Upper lobe of left lung (tissue), 6 donors: ENCODE measurements at places on chromosomes 11 and 22. TPM values are rescaled to one million over a fixed set of nuclear protein-coding genes. Genes with fewer than 3 reads are reported as not detected.

DNA sequence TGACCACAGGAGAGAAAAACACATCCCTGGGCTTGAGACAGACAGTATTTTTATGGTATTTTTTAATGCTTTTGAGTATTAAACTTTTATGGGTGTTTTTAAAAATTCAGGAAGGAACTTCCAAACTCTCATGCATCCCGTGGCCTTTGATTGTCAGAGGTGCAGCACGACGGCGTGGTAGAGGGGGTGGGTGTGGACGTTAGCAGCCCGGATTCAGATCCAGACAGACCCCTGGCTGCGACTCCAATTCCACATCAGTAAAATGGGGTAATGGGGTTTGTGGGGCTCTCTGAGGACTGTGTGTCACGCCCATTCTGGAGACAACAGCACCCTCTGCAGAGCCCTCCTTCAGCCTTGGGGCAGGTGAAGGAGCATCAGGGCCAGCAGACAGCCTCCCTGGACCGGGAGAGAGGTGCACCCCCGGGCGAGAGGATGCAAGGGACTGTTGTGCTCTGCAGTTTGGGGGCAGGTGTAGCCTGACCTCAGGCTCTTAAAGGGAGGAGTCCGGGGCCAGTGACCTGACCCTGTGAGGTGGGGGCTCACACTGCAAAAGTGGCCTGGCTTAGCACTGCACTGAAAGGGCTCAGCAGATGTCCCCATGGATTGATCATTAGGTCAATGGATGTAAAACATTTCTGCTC lies 1024.3 kb downstream of the TBC1D22A start:
- no peaks in the 10 kb centered on the region for H3K36me3 ChIP-seq
- no peaks in the 10 kb centered on the region for H3K27me3 ChIP-seq
- no peak overlapping the region for H3K27ac ChIP-seq
- DNase-seq: no peak

DNA sequence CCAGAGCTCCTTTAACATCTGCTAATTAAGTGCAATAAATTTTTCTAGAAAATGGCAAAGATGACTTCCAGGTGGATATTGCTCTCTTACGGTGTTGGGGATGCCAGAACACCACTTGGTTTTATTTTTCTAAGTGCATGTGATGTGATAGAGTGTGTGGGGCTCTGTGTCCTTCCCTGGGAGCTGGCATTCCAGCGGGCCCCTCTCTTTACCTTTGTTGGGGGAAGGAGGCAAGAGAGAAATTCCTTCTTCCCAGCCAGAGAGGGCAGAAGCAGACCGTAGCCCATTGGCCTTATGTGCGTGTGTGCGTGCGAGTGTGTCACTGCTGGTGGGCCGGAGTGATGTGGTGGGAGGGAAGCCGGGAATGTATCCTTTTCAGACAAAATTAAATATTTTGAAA lies 17.2 kb downstream of the TEF start:
- no peak overlapping the region for H3K27ac ChIP-seq
- no peak for DNase-seq
- H3K27me3 ChIP-seq: no peaks in the 10 kb centered on the region
- no peak overlapping the region for H3K4me3 ChIP-seq
- peaks cover 20% of the 10 kb centered on the region for H3K4me1 ChIP-seq

DNA sequence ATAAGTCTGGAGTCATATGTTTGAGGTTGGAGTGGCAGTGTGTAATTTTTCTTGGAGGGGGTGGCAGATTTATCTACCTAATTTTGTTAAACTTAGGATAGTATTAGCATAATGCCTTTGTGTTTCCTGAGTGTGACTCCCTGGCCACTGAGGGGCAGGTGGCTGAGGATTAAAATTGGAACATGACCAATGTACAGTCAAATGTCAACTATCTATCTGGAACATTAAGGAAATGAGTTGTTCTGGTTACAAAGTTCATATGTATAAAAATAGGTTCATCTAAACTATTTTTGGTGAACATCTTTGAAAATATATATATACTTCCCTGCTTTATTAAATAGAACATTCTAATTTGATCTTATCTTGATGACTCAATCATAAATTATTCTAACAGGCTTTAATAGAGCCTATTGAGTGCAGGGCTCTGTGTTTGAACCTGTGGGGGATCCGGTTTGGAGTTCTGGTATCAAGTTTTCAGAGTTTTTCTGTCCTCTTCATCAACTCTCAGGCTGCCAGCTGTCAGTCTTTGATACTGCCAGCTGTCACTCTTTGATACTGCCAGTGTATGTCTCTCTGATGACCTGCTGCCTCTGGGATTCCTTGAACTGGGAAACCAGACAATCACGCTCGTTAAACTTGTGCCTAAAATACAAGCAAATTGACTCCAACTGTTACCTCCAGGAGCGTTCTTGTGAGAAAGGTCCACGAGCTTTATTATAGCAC lies 309.6 kb downstream of the METTL15 start:
- no peak overlapping the region for H3K4me3 ChIP-seq
- no peak overlapping the region for H3K27ac ChIP-seq
- H3K27me3 ChIP-seq: no peaks in the 10 kb centered on the region
- no peaks in the 10 kb centered on the region for H3K36me3 ChIP-seq
- H3K4me1 ChIP-seq: no peaks in the 10 kb centered on the region
- DNase-seq: no peak

DNA sequence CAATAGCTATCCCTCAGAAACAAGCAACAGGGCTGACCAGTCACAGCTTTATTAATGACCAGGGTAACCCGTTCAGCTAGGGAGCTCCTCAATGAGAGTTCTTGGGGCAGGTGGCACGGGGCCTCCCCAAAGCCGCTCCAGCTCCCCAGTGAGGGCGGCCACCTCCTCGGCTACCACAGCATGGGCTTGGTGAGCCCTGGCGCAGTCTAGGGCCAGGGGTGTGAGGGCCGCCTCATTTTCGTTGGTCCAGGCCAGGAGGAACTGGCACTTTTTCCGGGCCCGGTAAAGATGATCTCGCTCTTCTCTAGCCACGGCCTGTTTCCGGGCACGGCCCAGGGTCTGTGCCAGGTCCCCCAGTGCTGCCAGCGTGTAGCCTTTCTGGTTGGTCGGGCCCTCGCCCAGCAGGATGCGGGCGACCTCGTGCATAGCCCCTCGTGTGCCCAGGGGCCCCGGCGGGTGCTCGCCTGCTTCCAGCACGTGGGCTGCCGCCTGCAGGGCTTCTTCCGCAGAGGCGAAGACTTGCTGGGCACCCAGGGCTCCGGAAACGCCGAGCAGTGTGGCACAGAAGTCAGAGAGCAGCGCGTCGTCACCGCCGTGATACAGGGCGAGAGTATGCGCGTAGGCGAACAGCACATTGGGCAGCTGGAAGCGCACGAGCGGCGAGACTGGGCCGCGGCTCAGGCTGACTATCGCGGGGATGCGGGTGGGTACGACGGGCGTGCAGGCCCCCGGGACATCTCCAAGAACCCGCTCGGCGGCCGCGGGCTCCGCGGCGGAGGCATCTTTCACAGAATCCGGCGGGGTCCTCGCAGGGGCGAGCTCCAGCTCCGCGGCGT lies 913 bp downstream of the ZNHIT2 start:
- peak; percentile 47 for DNase-seq
- peak overlapping the region; percentile 88 for H3K27ac ChIP-seq
- peaks cover 77% of the 10 kb centered on the region for H3K4me1 ChIP-seq
- peaks cover 42% of the 10 kb centered on the region for H3K36me3 ChIP-seq
- peak overlapping the region; percentile 84 for H3K4me3 ChIP-seq
- H3K27me3 ChIP-seq: no peaks in the 10 kb centered on the region

DNA sequence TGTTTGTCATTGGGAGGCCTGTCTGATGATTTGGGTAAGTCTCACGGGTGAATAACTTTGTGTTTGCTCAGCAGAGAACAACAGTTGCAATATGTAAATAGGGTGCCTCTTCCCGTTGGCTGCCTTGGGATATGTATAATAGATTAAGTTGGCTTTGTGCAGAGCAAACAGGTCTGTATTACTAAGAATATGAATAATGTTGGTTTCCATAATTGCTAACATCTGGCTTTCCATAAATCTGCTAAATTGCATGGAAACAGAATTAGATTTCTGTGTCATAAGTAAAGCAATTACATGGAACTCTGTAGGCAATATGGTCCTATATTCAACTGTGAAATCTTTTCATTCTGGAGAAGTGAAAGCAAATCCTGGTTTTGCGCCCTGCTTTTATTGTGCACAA lies 636.0 kb upstream of the ANO5 start:
- H3K27me3 ChIP-seq: no peaks in the 10 kb centered on the region
- no peak overlapping the region for H3K27ac ChIP-seq
- H3K36me3 ChIP-seq: no peaks in the 10 kb centered on the region
- no peak for DNase-seq

GRCh38 chr11:75557666-75558494 lies 4.2 kb upstream of the SERPINH1 start:
- no peaks in the 10 kb centered on the region for H3K36me3 ChIP-seq
- H3K4me3 ChIP-seq: no peak overlapping the region
- peak; percentile 78 for DNase-seq
- peak overlapping the region; percentile 100 for H3K27ac ChIP-seq
- no peaks in the 10 kb centered on the region for H3K27me3 ChIP-seq
- peaks cover 65% of the 10 kb centered on the region for H3K4me1 ChIP-seq

- H3K27me3 ChIP-seq: no peaks in the 10 kb centered on the region
- DNase-seq: no peak
- no peaks in the 10 kb centered on the region for H3K4me1 ChIP-seq
- H3K36me3 ChIP-seq: no peaks in the 10 kb centered on the region
- H3K27ac ChIP-seq: no peak overlapping the region
Observed at GRCh38 chr11:64536396-64536941, 54.6 kb upstream of the SLC22A12 start.

- no peaks in the 10 kb centered on the region for H3K27me3 ChIP-seq
- H3K27ac ChIP-seq: peak overlapping the region; percentile 67
- H3K4me3 ChIP-seq: no peak overlapping the region
- peaks cover 9% of the 10 kb centered on the region for H3K4me1 ChIP-seq
- no peak for DNase-seq
- H3K36me3 ChIP-seq: no peaks in the 10 kb centered on the region
Observed at GRCh38 chr22:44710474-44711240, 8.7 kb downstream of the PRR5 start.

DNA sequence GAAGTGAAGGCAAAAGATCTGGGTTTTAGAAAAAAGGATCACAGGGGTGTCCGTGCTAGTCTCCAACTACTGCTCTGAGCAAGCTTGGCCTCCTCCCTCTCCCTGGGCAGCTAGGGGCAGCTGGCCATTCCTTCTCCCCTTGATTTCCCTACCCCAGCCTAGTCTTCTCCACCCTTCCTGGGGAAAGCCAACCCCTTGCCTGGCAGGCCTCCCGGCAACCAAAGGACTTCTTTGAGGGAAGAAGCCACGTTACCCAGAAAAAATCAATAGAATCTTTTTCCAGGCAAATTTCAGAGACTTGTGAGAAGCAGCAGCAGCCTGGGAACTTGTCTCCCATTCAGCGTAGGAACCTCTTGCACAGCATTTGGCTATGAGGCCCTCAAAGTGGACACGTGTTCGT lies 91.5 kb downstream of the MIAT start:
- H3K27me3 ChIP-seq: no peaks in the 10 kb centered on the region
- no peak overlapping the region for H3K4me3 ChIP-seq
- no peak overlapping the region for H3K27ac ChIP-seq
- no peaks in the 10 kb centered on the region for H3K4me1 ChIP-seq
- no peak for DNase-seq

DNA sequence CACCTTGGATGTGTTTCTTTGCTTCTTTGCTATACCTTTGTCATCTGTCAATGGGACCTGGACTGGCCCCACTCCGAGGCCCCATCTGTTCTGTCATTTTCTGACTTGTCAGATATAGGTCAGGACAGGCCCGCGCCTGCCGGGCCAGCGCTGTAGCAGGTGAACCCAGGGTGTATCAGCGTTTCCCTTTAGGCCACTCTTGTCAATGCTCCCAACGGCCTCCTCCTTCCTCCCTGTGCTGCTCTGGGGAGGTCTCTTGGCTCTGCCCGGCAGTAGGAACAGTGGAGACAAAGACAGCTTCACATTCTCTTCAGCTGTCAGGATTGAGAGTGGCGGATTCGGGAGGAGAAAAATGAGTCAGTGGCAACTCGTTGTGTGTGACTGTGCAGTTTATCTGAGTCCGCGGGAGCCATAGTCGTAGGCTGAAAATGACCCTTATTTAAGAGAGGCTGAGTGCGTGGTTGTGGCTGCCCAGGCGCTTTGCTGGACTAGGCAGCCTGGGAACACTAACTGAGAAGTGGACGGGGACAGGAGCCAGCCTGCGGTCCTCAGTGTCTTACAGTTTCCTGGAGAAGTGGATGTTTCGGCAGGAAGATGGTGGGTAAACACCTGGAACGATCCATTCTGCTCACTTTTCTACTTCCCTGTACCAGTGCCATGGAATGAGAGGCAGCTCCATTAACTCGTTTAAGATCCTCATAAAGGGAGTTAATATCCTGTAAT lies 102.3 kb downstream of the PRR5L start:
- H3K27ac ChIP-seq: peak overlapping the region; percentile 55
- H3K36me3 ChIP-seq: no peaks in the 10 kb centered on the region
- no peak overlapping the region for H3K4me3 ChIP-seq
- H3K27me3 ChIP-seq: no peaks in the 10 kb centered on the region

DNA sequence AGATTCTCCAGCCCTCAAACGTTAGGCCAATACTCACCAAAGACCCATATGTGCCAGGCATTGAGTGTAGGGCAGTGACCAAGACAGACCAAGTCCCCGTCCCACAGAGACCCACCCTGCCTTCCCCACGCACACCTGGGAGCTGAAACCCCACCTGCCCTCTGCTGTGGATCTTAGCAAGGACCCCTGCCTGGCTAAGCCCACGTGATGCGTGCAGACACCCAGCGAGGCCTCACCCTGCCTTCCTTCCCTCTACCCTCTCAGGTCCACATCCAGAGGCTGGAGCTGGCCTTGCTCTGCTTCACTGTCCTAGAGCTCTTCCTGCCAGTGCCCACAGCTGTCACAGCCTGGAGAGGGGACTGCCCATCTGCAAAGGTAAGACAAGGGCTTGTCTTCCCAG lies 10.2 kb downstream of the MS4A10 start:
- no peak overlapping the region for H3K27ac ChIP-seq
- no peaks in the 10 kb centered on the region for H3K36me3 ChIP-seq
- no peaks in the 10 kb centered on the region for H3K4me1 ChIP-seq
- DNase-seq: peak; percentile 28

GRCh38 chr11:123851110-123851509 lies 34.4 kb downstream of the TMEM225 start:
- H3K4me1 ChIP-seq: no peaks in the 10 kb centered on the region
- H3K27ac ChIP-seq: no peak overlapping the region
- H3K4me3 ChIP-seq: no peak overlapping the region
- peak; percentile 32 for DNase-seq
- no peaks in the 10 kb centered on the region for H3K36me3 ChIP-seq
- no peaks in the 10 kb centered on the region for H3K27me3 ChIP-seq

DNA sequence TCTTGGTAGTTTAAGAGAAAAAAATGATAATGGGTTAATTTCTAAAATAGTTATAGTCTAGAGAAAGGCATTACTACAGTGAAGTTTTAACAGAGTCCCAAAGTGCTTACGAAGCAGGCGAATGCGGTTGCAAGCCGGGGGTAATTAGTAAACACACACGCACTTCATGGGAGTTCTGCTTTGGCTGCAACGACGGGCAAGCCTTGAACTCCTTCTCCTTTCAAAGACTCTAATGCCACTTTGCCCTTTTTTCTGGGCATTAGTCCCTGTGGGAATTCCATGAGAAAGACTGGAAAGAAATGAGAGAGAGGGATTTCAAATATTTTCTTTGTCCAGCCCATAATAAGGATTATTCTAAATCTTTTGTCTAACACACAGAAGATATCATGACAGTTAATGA lies 66.1 kb downstream of the TENM4 start:
- no peak for DNase-seq
- no peaks in the 10 kb centered on the region for H3K4me1 ChIP-seq
- no peak overlapping the region for H3K4me3 ChIP-seq
- H3K27ac ChIP-seq: no peak overlapping the region
- no peaks in the 10 kb centered on the region for H3K27me3 ChIP-seq

The ABCG4 gene
- 0.78 TPM for total RNA-seq

The LMNTD2 gene
- 8.0 TPM for total RNA-seq

The FOXR1 gene
- total RNA-seq: not detected

The ANO9 gene
- 24.5 TPM for total RNA-seq
